Lower leg skin (tissue), 4 donors: ENCODE measurements at places on chromosomes 11 and 22.

DNA sequence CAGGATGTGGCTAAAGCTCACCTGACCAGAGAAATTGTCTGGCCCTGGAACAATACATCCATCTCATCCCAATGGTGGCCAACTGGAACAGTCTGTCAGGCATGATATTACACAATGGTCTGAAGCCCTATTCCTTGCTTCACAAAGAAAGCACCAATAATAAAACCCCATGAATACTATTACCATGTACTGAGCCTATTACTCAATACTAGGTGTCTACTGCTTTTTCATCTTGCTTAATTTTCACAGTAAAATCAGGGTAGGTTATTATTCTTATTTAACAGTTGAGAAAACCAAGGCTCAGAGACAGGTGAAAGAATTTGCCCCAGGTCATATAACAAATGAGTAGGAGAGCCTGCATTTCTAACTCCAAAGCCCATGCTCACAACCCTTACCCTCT lies 68.9 kb upstream of the CAPRIN1 start:
- DNase-seq = no peak

- no peak for DNase-seq
These were observed 26.3 kb downstream of the KCNJ1 start for GRCh38 chr11:128840783-128841182.

DNA sequence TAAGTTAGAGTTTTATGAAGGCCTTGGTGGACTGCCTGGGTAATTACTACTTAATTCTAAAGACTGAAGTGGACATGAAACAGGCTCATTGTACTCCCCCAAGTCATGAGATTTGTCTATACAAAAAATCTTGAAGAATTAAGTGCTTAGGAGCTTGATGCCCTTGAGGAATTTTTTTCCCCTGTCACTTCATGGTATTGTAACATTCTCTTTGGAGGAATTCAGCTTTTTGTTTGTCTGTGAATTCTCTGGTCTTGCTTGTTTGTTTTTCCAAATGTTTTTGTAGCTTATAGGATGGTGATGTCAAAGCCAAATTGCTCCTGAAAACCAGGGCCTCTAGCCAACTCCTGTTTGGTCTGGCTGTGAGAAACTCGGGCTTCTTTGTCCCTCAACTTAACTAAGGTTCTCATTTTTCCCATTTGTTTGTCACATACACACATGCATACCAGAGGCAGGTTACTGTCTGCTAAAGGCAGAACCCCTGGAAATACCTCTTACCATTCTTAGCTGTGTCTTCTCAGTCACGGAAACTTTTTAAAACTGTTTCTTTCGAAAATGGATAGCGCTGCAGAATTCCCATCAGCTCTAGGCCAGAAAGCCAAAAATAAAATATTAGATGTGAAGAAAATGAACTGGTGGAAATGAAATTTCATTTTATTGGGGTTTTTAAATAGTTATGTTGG lies 66.9 kb downstream of the AMOTL1 start:
- DNase-seq = no peak

DNA sequence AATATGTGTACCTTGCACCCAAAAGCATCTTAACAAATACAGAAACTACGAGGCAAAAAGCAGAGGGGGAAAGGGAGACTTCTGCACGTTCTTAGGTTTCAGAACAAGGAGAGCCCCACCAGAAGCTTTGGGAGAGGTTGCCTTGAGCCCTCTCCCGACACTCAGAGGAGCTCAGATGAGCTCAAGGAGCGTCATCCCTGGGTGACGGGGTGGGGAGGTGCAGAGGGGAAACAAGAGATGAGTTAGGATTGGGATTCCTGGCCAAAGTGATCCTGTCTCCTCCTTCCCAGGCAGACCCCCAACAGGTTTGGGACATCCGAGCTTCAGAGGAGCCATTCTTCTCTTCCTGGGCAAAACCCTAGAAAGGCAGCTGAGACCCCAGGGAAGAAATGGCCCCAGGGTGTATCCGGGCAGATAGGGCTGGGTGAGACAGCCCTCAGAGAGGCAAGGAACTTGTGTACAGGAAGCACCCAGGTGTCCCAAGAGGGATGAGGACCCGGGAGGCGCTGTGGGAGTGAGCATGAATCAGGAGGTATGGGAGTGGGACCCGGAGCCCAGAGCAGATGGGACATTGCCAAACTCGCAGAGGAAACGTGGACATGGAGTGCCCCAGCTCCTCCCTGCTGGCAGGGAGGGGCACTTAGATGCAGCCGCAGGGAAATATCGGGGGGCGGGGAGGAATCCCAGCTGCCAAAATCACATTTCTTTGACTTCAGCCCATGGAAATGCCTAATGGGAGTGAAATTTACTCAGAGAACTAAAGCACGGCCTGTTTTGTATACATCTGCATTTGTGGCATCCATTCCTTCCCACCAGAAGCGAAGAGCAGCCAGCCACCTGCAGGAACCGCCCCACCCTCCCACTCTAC lies 12.4 kb downstream of the C1QTNF6 start:
- DNase-seq = no peak

GRCh38 chr11:93735627-93736026 lies 5.7 kb downstream of the TAF1D start:
- no peak for DNase-seq

GRCh38 chr11:118217575-118217974 lies 7.2 kb downstream of the JAML start:
- DNase-seq = no peak

DNA sequence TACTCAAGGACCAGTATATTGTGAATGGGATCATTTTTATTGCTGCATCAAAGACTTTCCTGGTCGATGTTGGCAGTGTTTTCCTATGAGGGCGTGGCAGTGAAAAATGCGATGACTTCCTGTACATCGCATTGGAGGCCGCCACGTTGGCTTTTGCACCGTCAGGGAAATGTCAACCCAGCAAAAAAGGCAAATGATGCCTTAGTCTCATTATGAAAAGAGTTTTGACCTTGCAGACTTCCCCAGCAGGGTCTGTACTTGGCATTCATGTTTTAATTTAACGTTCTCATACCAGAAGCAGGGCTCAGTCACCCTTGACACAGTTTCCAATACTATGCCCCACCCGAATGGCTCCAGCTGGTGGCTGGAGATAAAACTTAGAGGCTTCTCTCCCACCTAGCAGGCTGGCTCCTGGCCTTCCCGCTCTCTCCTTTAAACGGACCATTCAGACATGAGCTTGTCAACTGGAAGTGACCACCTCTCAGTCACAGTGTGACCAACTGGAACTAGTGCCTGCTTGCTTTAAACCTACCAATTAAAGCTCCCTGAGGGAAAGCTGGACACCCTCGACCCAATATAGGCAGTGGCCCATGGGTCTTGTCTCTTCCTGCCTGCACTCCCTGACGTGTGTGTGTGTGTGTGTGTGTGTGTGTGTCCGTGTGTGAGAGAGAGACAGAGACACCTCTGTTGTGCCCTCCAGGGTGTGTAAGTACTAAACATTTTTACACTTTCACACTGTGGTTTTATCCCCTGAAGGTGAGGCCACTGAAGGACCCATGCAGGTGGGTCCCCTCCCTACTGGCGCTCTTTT lies 8.7 kb upstream of the GDPD5 start:
- DNase-seq = no peak

GRCh38 chr11:15159085-15159484 lies 44.4 kb downstream of the INSC start:
- DNase-seq = no peak

DNA sequence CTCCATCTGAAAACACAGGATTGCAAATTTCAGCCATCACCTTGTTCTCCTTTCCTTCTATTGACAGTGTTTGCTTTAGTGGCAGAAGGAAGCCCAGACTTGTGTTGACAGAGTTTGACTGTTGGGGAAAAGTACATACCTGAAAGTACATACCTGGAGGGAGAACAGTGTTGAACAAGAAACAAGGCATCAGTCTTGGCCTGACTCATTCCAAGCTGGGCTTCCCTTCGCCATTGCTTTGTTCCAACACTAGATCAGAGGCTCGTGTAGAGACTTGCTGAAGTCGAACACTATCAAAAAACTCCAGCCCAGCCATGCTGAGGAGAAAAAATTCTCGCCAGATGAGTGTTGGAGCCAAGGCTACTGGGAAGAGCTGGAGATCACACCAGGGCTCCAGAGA lies 133.4 kb downstream of the BBOX1 start:
- no peak for DNase-seq

DNA sequence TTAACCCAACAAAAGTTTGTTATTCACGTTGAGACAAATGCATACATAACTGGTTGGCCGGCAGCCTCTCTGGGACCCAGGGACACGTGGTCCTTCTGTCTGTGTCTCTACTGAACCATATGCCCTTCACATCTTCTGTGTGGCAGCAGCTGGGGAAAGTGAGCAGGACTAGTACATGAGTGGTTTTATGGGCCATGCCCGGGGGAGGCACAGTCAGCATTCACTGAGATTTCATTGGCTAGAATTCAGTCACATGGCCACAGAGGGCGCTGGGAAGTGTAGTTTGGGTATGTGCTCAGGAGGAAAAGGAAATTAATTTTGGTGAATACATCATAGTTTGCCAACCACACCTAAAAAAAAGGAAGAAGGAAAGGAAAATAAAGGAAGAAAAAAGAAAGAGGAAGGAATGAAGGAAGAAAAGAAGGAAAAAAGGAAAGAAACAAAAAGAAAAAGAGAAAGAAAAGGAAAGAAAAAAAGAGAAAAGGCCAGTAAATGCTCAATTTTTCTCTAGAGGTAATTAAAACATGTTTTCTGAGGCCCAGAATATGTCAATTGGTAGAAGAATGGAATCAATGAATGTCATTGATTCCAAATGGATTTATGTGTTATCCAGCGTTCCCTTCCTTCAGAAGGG lies 55.9 kb upstream of the KIRREL3 start:
- peak; percentile 36 for DNase-seq

DNA sequence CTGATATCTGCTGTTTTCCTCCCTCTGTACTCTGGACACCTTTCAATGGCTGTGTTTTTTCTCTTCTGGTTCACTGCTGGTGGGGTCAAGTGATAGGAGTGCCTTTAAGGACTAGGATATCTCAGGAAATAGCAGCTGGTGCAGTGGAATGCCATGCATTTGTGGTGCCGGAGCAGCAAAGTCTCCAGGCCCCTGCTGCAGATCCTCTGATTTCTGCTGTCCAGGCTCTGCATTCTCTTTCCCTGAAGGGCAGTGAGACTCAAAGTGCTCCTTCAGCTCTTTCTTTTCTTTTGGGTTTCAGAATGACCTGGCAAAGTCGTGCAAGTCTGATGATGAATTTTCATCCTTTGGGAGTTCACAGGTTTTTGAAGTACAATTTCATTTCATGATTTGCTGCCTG lies 774.3 kb downstream of the FAM181B start:
- DNase-seq = no peak

DNA sequence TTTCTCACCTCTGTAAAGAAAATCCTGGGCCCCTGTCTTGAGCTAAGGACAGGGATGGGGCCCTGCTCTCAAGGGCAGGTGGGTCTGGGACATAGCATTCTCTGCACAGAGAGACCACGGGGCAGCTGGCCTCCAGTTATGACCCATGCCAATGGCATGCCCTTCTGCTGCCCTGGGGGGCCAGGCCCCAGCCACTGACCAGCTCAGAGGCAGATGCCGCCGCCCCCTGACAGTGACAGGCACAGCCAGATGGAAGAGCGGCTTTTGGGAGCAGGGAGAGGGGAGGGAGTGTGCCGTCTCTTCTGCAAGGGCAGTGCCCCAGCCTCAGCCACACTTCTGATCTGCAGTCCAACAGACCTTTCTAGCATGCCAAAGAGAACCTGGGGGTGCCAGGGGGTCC lies 114.8 kb upstream of the NAV2 start:
- DNase-seq = no peak

GRCh38 chr11:120401506-120401905 lies 65.3 kb downstream of the ARHGEF12 start:
- DNase-seq = no peak

- DNase-seq = no peak
These were observed 55.8 kb downstream of the CCDC34 start for GRCh38 chr11:27307232-27307631.

DNA sequence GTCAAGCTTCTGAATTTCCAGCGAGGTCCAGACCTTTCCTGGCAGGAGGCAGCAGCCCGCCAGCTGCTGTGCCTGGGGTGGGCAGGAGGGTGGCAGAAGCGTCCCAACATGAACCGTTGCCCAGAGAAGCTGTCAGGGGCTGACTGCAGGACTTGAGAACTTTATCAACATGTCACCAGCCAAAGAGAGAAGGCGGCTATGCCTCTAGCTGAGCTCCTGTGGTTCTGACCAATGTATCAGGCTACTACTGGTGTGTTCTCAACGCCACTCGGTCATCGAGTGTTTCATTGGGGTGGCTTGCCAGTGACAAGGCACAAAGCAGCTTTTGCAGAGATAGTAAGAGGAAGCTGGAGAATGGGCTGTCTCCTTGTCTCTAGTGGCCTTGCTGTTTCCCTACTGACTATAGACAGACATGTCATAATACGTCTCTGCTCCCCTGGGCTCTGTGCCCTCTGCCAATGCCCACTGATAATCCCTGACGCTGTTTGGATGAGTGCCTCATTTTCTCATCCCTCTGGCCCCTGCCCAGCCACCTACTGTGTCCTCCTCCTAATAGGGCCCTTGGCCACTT lies 17.6 kb upstream of the ASCC2 start:
- DNase-seq = no peak

- no peak for DNase-seq
These were observed 14.5 kb downstream of the LRP4 start for GRCh38 chr11:46903846-46904245.

- DNase-seq = no peak
These were observed 379 bp upstream of the SLC3A2 start for GRCh38 chr11:62880231-62880802.

- no peak for DNase-seq
These were observed 759.8 kb upstream of the CNTN5 start for GRCh38 chr11:98260983-98261382.

DNA sequence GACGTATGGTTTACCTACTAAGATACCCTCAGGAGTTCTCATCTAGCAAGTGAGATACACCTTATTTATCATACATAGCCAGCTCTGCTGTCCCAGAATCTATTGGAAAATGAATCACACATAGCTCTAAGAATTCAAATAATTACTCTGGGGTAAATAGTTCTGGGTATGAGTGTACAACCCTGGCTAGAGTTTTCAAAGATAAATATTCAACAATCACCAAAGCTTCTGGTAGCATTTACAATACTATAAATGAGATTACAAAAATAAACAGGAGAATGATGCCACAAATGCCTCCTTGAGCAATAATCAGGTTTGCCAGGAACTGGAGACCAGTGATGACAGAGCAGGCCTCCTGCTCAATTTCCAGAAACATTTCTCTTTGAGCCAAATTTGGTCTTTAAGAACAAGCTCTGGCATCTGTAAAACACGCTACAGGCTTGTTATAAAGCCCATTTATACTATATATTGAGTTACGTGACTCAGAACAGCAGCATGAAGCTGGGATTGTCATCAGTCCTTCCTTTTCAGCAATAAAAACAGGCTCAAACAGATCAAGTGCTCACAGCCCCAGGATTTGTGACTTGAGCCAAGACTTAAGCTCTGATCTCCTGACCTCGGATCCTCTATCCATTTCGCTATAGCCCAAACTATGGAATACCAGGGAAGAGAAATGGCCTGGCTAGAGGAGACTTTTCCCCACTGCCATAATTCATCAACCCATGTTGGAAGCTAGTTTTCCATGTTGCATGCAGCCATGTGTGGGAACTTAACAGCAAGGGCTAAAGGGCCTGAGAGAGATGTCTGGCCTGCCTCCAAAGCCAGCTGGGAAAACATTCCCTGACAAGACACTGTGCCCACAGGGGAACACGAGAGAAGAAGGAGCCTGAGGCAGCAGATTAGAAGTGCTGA lies 19.7 kb downstream of the RAB30 start:
- DNase-seq = peak; percentile 51
